Stimulated activated CD4-positive, alpha-beta T cell treated with anti-CD3 and anti-CD28 coated beads, Interleukin-12 subunit alpha, Interleukin-12 subunit beta, amount 100 ng/mL, for 24 hours (primary cell): ENCODE measurements at places on chromosomes 12 and 14.

DNA sequence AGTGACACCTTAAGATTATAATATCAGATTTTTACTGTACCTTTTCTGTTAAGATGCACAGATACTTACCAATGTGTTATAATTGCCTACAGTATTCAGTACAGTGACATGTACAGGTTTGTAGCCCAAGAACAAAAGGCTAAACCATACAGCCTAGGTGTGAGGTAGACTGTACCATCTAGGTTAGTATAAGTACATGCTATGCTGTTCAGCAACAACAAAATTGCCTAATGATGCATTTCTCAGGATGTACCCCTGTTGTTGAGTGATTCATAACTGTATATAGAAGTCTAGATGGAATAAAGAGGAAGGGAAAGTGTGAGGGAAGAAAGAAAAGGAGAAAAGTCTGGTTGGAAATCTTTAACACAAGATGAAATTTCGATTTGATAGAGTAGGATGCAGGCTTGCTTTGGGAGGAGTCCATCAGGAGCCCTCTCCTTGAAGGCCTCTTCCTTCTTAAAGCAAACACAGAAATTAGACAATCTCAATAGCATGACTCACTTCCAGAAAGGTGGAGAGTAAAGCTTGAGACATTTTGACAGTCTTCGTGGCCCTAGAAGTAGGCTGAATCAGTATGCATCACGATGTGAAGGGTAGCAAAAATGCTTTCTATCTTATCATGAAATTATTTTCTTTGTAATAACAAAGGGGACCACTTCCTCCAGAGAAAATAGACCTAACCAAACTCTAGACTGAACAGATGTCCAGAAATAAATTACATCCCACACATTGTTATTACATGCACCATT, 191.5 kb downstream of the SYT1 start:
- no peak for DNase-seq

DNA sequence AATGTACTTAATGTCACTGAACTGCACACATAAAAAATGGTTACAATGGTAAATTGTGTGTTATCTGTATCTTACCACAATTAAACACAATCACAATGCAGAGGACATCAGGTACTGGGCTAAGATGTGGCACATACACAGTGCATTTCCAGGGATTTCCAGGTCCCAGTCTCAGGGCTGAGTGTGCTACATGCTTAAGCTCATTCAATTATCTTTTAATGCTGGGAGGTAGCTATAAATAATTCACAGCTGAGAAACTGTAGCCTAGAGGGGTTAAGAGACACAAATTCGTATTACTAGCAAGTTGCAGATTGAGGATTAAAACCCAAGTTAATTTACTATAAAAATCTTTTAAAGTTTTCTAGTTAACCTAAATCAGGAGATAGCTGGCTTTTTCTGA, 67.1 kb downstream of the CRACR2A start:
- no peak for DNase-seq

DNA sequence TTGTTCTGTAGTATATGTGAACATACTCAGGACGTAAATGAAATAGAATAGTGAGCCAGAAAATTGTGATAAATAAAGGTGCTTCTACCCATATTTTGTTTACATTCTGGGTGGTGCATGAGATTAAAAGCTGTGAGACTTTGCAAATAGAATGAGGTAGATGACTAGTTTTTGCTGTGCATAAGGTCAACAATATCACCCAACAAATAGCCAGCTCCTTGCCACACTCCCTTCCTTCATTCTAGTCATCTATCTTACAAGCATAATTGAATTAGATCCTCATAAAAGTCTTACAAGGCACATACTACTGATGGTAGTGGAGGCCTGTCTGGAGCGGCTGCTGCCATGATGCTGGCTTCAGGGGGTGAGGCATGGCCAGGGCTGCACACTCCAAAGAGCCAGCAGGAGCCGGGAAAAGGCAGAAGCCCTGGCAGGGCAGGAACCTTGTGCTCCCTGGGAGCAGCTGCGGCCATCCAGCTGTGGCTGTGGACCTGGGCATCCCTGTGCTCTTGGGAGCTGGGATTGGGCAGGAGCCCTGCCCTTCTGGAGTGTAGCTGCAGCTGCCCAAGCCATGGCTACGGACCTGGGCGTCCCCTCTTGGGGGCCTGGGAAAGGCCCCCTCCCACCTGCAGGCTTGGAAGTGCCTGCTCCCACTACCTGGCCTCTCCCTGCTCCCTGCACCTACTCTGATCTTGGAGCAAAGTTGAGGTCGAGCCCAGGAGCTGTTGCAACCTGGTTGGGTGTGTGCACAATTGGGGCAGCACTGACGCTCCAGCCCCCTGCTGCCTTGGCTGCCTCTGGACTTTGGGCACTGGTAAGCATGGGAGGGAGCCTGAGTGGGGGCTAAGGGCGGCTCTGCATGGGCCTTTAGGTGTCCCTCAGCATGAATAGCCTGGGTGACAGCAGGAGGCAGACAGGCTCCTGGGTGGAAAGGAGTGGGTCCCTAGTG, 112.8 kb downstream of the DACT1 start:
- no peak for DNase-seq

GRCh38 chr12:122984612-122985337, 4.3 kb downstream of the ARL6IP4 start:
- no peak for DNase-seq

DNA sequence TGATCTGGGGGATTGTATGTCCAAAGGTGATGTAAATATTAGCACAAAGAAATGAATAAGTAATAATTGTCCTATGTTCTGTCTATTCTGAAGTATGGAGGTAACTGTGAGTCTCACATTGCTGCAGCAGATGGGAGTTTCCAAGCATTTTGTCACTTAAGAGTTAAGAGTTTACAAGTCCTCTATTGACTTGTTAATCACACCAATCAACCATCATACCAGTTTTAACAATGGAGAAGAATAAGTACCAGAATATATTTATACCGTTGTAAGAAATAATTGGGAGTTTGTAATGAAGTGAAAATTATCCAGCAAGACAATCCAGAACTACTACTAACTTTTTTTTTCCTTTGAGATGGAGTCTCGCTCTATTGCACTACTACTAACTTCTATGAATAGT, 139.1 kb downstream of the MDGA2 start:
- DNase-seq = no peak

DNA sequence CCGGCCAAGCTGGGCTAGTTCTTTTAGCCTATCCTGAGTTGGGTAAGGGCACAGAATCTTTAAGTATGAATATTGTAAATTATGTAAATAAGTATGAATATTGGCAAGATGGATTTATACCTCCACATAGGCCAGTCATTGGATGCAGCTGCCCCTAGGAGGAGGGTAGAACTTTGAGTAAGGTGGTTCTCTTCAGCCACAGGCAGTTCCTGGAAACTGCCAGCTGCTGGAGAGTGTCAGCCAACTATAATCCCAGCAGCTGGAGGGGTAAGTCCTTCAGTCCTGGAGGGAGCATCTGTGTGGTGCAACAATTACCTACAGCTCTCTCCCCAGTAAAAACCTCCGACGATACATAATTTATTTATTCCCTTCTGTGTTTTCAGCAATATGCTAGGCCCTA, 65.8 kb upstream of the TMPO start:
- no peak for DNase-seq

DNA sequence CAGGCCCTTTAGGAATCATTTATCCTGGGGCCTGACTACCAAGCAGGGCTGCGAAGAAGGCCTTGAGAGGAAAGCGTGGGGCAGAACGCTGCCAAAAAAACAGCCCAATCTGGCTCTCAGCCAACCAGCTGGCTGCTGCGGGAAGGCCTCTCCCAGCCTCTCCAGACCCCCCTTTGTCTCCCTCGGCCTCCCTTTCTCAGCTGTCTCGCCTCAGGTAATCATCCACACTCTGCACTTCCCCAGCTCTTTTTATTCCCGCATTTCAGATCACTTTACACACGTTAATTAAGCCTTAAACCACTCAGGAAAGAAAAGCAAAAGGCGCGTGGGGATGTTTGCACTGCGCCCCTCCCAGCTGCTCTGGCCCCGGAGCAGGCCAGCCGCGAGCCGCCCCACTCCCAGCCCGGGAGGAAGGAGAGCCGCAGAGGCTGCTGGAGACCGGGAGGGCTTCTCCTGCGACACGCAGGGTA, 208.2 kb upstream of the FOXN3 start:
- no peak for DNase-seq

GRCh38 chr14:60723116-60723906, 840 bp downstream of the SIX4 start:
- no peak for DNase-seq

- no peak for DNase-seq
Measured at GRCh38 chr14:35879151-35879648, 53.1 kb downstream of the BRMS1L start.

- no peak for DNase-seq
Measured at GRCh38 chr14:99262977-99263448, 9.0 kb downstream of the BCL11B start.

DNA sequence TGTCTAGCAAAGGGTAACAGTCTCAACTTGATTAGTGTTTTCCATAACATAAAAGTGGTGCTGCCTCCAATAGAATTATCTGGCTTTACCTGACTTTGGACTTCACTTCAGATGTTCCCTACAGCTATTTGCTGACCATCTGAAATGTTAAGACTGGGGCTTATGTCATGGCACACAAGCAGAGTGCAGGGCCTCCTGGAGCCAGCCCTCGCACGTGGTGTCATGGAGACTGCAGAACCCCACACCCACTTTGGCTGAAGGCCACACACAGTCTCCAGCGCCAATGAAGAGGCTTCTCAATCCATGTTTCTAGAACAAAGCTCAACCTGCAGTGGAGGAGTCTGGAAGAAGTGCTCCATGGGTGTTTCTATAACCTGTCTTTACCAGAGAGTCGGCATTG, 169.6 kb upstream of the FRMD6 start:
- no peak for DNase-seq

- DNase-seq = peak; percentile 67
Measured at GRCh38 chr12:124713436-124714082, 146.1 kb upstream of the NCOR2 start.

DNA sequence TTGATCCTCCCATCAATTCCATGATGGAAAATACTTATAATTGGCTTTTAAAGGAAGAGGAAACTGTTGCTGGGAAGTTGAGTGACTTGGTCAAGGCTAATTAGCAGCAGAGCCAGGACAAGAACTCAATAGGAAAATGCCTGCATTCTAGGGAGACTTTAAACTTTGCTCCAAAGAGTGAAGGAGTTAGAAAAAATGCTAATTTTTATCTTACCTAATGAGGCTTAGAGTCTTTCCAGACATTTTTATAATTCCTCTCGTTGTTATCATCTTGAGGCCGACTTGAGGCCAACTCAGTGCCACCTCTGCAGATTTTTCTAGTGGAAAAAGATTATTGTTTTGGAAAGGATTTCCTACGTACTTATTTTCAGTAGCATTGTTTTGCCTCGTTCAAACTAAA, 344.6 kb downstream of the ETNK1 start:
- no peak for DNase-seq

- DNase-seq = no peak
Measured at GRCh38 chr12:46950094-46950493, 124.3 kb upstream of the SLC38A4 start.

- no peak for DNase-seq
Measured at GRCh38 chr12:1494856-1495255, 99.5 kb downstream of the FBXL14 start.

- DNase-seq = no peak
Measured at GRCh38 chr12:64912516-64913255, 88.2 kb downstream of the TBC1D30 start.
